ENCODE measurements at places on chromosomes 5 and 9.

- no peak for DNase-seq
Observed at GRCh38 chr9:123678038-123678877, 251.7 kb downstream of the DENND1A start.

DNA sequence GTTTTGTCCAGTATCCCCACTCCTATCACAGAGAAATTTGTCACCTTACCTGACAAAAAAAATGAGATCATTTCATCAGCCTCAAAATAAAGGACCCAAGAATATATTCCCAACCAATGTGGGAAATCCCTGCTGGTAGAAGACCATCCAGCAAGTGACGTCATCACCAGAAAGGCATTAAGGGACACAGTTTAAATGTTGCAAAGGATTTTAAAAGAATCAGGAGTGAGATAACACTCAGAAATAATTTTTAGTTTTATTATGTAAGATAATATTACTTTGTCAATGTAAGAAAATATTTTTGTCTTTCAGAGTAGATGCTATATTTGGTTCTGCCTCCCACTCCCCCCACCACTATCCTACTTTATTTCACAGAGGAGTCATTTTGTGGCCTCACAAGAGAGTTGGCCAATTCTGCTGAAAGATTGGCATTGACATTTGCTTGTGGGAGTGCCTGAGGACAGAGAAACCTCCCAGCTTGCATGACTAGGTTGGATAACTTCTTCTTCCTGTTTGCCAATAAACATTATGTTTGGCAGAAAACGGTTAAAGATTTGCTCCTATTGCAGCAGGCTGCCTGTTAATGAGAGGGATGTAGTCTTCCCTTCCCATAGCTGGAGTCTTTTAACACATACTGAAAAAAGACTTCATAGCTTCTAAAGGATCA lies 288.6 kb upstream of the DAB2 start:
- DNase-seq: no peak

- no peak for DNase-seq
Observed at GRCh38 chr5:91232523-91232922, 150.6 kb downstream of the ARRDC3 start.

- peak; percentile 18 for DNase-seq
Observed at GRCh38 chr5:58759745-58760144, 176.9 kb downstream of the RAB3C start.

DNA sequence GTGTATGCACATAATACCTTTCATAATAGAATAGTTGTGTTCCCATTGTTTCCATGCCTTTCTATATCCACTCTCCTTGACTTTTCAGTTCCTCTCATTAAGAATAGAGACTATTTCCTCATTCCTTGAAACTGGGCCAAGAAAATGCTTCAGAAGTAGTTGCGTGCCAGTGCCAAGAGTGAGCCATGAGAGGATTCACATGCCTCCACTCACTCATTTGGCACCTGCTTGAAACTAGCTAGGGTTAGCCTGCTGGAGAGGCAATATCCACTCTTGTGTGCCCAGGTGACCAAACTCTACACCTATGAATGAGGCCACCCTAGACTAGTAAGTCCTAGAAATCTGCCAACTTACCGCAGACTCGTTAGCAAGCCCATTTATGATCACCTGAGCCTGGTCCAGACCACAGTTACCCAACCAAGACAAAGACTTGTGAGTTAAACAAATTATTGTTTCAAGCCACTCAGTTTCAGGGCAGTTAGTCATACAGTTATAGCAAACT lies 276.3 kb downstream of the EPB41L4A start:
- DNase-seq: no peak

DNA sequence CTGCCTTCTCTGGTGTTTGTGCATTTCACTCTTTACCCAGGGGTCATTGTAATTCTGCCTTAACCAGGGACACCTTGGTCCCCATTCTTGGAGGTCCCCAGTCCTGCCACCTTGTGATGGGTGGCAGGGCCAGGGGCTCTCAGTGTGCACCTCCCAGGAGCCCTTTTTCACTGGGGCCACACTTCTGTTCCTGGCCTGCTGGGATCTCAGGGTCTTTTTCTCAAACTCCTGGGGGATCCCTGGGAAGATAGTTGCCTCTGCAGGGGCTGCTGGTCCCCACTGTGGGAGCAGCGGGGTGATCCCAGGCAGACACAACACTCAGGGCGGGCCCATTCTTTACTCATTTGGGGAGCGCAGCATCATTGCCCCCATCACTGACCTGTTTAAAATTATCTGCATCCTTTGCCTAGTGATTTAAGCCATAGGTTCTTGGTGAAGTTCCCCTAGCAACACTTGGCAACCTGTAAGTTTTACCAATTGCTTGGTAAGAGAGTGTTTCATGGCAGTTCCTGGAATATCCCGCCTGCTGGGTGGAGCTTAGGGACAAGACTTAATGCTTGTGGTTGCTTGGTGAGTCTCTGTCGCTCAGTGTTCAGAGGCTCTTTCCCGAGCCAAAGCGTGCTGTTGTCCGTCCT lies 15.7 kb downstream of the PHF2 start:
- no peak for DNase-seq

- DNase-seq: no peak
Observed at GRCh38 chr5:28574606-28575005, 1536.2 kb upstream of the CDH9 start.

DNA sequence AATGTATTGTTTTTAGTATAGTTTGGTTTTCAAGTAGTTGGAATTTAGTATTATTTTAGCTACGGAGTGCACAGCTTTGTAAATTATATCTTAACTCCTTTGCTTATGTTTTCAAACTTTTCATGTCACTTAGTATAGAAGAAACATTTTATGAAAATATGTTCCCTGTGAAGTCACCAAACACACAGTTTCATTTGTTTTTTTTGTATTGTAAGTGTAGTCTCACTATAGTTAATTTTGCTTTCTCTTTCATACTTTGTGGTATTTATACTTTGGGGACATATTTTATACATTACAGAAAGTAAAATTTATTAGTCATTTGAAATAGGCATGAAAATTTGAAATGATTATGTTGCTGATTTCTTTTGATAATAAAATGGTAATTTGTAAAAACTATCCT lies 5.0 kb downstream of the CHSY3 start:
- DNase-seq: no peak

GRCh38 chr9:73807952-73808351 lies 656.3 kb downstream of the ANXA1 start:
- DNase-seq: no peak

DNA sequence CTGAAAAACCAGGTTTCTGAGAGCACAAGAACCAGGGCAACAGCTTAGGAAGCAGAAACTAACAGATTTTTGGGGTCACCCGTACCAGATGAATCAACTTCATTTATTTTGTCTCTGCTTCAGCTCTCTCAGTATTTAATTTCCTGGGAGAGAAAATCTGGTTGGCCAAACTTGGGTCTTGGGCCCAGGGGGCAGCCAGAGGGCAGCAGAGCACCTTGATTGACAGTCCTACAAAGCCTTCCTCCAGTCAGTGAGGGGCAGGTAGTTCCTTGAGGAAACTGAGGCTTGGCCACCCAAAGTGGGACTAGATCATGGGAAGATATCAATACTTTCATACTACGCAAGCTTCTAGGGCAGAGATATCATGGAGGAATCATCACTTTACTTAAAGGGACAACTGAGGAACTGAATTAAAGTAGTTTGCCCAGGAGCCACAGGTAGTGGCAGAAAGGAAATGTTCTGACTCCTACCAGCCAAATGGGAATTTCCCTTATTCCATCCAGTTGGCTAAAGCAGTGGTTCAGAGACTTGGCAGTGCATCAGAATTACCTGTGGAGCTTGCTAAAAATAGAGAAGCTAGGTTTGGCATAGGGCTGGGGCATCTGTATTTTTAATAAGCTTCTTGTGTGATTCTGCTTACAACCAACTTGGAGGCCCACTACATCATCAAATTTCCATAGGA lies 21.5 kb upstream of the ARHGAP26 start:
- DNase-seq: peak; percentile 35

DNA sequence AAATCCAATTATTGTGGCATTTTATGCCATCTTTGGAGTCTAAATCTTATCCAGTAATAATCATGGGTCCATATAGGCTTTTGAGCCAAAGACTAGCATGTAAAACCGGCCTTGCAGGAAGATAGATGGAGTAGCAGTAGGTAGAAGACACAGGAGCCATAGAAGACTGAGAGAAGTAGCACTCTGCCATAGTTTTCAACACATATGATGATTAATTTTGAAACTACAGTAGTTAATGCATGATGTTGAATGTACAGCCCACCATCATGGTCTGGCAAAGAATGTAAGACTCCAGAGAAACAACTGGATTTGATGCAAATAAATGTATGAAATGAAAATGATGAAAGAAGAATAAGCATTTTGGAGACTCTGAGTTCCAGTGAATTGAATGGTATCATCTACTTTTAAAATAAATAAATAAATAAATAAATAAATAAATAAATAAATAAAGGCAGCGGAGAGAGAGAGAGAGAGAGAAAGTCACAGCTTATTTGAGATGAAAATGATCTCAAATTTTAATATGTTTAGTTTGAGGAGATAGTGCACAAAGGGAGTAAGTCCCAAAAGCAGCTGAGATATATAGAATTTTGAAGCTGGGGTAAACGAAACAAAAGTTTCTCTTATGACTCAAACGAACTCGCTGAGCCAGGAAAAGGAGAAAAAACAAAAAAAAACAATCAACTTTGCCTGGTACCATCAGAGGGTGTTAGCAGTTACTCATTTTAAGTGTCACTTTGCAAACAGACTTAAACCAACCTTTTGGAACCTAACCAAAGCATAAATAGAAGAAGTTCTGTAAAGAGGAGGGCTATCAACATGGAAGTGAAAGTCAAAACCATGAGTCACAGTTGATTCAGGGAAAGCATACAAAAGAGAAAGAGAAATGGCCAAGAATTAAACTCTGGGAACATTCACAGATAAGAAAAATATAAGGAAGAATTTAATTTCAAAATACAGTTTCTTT lies 388.7 kb downstream of the CETN3 start:
- DNase-seq: no peak

DNA sequence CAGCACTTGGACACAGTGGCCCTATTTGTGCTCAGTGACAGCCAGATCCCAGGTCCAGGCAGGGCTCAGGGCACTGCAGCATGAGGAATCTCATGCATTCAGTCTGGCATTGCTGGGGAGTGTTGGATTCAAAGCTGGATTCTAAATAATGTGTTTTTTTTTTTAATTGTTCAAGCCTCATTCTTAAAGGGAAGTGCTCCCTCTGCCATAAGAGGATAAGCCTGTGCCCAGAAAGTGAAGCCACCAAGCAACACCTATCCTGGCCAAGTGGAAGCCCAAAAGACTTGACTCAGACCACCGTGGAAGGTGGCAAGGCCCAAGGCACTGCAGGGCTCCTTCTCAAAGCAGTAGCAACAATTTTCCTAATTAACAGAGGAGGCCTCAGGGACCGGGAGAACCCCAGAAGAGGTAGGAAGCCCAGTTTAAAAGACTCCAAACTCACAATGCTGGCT lies 135.6 kb downstream of the ACTL7B start:
- DNase-seq: no peak

DNA sequence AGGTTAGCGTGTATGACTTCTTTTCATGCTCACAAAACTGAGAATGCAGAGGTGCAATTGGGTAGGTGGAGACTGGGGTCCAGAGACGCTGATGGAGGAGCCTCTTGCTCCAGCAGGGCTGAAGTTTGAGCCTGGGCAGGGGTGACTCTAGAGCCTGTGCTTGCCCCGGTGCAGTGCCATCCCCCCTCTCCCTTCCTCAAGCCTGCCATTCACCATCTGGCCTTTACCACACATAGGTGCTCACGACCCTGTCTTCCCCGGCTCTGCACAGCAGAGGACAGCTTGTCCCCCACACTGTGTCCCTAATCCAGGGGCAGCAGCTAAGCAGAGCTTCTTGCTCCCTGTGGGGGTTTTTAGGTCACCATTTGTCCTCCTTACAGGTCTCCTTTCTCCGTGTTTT lies 86.5 kb downstream of the DAP start:
- DNase-seq: no peak

DNA sequence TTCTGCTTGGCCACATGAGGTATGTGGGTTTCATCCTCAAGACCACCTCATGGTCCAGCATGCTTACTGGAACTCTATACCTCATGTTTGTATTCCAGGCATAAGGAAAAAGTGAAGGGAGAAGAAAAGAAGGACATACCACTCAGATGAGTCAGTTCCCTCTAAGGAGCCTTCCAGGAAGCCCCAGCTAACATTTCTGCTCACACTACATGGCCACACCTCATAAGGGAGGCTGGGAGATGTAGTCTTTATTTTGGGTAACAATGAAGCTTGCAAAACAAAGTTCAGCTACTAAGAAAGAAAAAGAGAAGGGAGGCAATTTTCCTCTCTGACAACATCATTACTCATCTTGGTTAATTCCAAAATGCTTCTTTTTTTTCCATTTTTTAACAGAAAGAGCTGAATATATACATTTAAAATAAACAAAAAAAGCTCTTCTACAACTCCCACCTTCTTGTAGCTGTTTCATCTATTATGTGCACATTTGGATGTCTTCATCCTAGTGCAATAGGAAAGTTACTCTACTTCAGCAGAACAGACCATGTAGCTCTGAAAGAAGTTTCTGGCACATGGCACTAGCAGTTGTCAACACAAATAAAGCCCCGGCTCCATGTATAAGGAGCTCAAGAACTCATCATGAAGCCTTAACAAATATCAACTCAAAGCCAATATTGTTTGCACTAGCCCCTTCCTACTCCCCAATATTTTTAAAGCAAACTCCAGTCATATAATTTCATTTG lies 123.6 kb upstream of the CCDC112 start:
- no peak for DNase-seq
